ENCODE measurements at places on chromosomes 11 and 22. TPM values are rescaled to one million over a fixed set of nuclear protein-coding genes. Genes with fewer than 3 reads are reported as not detected.
A peak's percentile ranks its signal among the peaks of the same experiment; 100 is the strongest.

GRCh38 chr11:76008474-76008873 is 193.5 kb downstream of the UVRAG start:
- H3K4me3 ChIP-seq: no peak overlapping the region
- H3K27me3 ChIP-seq: no peaks in the 10 kb centered on the region
- H3K27ac ChIP-seq: no peak overlapping the region
- H3K4me1 ChIP-seq: no peaks in the 10 kb centered on the region
- DNase-seq: no peak

- H3K4me3 ChIP-seq: no peak overlapping the region
- no peaks in the 10 kb centered on the region for H3K4me1 ChIP-seq
- peaks cover 14% of the 10 kb centered on the region for H3K27me3 ChIP-seq
- no peak overlapping the region for H3K27ac ChIP-seq
These were observed 27.5 kb downstream of the SAA4 start for GRCh38 chr11:18209058-18209457.

DNA sequence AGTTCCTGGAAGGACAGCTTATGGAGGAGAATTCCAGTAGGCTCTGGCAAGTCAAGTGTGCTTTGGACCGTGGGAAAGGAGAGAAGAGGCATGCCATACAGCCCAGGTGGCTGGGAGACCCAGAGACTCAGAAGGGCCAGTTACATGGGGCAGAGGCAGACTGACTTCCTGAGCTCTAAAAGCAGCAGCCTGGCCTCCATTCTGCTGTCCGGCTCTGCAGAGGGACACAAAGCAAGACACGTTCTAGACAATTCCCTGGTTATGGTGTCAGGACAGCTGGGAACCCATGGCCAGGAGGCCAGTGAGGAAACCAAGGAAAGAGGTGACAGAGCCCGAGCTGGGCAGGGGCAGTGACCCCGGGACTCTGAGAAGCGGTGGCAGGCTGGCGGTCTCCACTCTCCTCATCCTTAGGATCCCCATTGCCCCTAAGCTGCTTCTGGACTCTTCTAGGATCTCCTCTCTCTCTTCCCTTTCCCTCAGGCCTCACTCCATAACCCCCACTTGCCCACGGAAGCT is 2.7 kb downstream of the CPT1B start:
- no peak overlapping the region for H3K4me3 ChIP-seq
- no peaks in the 10 kb centered on the region for H3K36me3 ChIP-seq

DNA sequence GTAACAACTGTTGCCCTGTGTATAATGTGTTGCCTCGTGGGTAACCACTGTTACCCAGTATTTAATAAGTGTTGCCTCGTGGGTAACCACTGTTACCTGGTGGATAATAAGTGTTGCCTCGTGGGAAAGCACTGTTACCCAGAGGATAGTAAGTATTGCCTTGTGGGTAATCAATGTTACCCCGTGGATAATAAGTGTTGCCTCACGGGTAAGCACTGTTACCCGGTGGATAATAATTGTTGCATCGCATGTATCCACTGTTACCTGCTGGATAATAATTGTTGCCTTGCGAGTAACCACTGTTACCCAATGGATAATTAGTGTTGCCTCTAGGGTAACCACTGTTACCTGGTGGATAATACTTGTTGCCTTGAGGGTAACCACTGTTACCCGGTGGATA is 17.1 kb upstream of the NXPE4 start:
- H3K4me3 ChIP-seq: no peak overlapping the region
- DNase-seq: no peak
- no peaks in the 10 kb centered on the region for H3K4me1 ChIP-seq
- no peaks in the 10 kb centered on the region for H3K27me3 ChIP-seq
- H3K27ac ChIP-seq: no peak overlapping the region

DNA sequence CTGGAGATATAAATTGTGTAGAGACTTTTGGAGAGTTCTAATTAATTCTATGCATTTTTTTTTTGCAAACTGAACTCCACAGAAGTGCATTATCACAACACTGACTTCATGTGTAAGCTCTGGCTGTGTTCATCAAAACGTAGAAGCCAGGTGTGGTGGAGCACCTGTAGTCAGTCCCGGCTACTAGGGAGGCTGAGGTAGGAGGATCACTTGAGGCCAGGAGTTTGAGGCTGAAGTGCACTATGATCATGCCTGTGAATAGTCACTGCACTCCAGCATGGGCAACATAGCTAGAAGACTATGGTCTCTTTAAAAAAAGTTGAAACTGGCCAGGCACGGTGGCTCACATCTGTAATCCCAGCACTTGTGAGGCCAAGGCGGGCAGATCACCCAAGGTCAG is 20.6 kb downstream of the TCF20 start:
- no peak for DNase-seq
- H3K36me3 ChIP-seq: no peaks in the 10 kb centered on the region
- H3K27me3 ChIP-seq: no peaks in the 10 kb centered on the region
- no peak overlapping the region for H3K4me3 ChIP-seq

GRCh38 chr11:99509863-99510262 is 489.1 kb downstream of the CNTN5 start:
- no peaks in the 10 kb centered on the region for H3K4me1 ChIP-seq
- no peak overlapping the region for H3K4me3 ChIP-seq
- DNase-seq: no peak
- H3K27me3 ChIP-seq: no peaks in the 10 kb centered on the region
- no peaks in the 10 kb centered on the region for H3K36me3 ChIP-seq

DNA sequence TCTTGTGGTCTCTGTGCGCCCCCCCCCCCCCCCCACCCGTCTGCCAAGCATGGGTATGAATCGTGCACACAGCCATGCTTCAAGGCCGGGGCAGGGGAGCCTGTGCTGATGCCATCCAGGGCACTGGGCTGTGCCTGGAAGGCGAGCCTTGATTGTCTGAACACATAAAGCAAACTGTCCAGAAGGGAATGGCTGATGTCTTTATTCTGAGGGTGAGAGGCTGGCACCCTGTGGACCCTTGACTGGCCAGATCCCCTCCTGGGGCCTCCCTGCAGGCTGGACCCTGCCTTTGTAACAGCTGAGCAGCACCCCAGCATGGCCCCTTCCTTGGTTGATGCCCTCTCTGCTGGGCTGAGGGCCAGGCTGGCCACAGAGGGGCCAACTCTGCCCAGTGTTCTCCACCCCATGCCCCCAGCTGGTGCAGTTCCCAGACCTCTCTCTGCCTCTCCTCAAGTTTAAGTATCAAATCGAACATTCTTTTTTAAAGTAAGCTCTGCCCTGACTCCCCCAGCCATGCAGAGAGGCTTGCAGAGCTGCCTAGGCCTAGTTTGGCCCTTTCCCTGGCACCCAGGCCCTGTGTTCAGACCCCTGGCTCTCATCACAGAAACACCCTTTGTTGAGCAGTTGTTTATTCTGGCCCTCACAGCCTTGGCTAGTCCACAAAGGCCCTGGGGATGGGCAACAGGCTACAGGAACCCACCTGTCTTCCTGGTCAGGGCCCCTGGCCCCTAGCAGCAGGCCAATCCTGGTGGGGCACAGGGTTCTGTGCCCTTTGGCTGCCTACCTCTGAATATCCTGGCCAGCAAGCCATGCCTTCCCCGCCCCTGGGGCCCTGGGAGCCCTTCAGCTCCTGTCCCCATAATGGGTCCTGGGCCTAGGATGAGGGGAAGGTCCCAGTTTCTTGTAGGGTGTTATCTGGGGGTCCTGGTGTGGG is 3.9 kb upstream of the RANBP1 start:
- peaks cover 13% of the 10 kb centered on the region for H3K4me1 ChIP-seq
- H3K27ac ChIP-seq: no peak overlapping the region
- H3K4me3 ChIP-seq: no peak overlapping the region
- DNase-seq: no peak
- H3K36me3 ChIP-seq: no peaks in the 10 kb centered on the region
- H3K27me3 ChIP-seq: no peaks in the 10 kb centered on the region

DNA sequence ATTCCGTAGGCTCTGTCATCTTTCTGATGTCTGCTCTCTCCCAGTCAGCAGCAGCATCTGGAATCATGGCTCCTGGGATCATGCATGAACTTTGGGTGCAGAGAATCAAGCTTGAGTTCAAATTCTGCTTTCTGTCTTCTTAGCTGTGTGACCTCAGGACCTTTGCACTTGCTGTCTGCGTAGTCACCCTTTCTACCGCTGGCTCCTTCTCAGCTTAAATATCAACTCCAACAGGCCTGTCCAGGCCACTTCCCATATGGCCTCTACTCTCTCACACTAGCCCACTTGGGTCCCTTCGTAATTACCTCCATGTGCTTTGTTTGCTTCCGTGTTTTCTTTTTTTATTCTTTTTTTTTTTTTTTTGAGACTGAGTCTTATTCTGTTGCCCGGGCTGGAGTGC is 4.6 kb upstream of the GGA1 start:
- H3K27me3 ChIP-seq: no peaks in the 10 kb centered on the region
- no peak for DNase-seq
- H3K4me1 ChIP-seq: peaks cover 26% of the 10 kb centered on the region

GRCh38 chr11:43582024-43582862 is 98.3 kb upstream of the HSD17B12 start:
- H3K4me3 ChIP-seq: no peak overlapping the region
- no peak overlapping the region for H3K27ac ChIP-seq
- H3K36me3 ChIP-seq: no peaks in the 10 kb centered on the region
- peaks cover 35% of the 10 kb centered on the region for H3K4me1 ChIP-seq
- H3K27me3 ChIP-seq: peaks cover 94% of the 10 kb centered on the region
- DNase-seq: no peak

DNA sequence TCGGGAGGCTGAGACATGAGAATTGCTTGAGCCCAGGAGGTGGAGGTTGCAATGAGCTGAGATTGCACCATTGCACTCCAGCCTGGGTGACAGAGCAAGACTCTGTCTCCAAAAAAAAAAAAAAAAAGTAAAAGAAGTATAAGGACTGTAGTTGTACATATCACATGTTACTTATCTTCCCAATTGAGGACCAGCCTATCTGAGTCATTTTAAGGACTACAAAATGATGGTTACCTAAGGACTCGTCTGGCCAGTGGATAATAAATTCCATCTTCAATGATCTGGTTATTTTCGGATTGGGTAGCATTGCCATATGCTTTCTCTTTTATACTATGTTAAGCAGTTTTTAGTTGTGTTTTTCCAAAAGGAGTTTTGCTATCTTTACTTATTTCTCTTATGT is 55.3 kb downstream of the PPFIA1 start:
- H3K4me1 ChIP-seq: peaks cover 21% of the 10 kb centered on the region
- H3K27ac ChIP-seq: peak overlapping the region; percentile 64
- no peak for DNase-seq
- peaks cover 15% of the 10 kb centered on the region for H3K36me3 ChIP-seq
- H3K4me3 ChIP-seq: no peak overlapping the region
- H3K27me3 ChIP-seq: no peaks in the 10 kb centered on the region

GRCh38 chr11:1505480-1505879 is 18.9 kb upstream of the MOB2 start:
- no peaks in the 10 kb centered on the region for H3K27me3 ChIP-seq
- H3K4me1 ChIP-seq: peaks cover 27% of the 10 kb centered on the region
- no peak overlapping the region for H3K4me3 ChIP-seq

DNA sequence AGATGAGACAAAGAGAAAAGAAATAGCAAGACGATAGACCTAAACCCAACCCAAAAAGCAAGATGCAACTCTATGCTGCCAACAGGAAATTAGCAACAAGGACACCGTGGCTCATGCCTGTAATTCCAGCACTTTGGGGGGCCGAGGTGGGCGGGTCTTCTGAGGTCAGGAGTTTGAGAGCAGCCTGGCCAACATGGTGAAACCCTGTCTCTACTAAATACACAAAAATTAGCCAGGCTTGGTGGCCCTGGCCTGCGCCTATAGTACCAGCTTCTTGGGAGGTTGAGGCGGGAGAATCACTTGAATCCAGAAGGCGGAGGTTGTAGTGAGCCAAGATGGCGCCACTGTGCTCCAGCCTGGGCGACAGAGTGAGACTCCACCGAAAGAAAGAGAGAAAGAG is 24.3 kb upstream of the IL10RA start:
- H3K36me3 ChIP-seq: no peaks in the 10 kb centered on the region
- DNase-seq: no peak
- H3K27me3 ChIP-seq: no peaks in the 10 kb centered on the region
- no peaks in the 10 kb centered on the region for H3K4me1 ChIP-seq
- H3K27ac ChIP-seq: no peak overlapping the region
- H3K4me3 ChIP-seq: no peak overlapping the region

DNA sequence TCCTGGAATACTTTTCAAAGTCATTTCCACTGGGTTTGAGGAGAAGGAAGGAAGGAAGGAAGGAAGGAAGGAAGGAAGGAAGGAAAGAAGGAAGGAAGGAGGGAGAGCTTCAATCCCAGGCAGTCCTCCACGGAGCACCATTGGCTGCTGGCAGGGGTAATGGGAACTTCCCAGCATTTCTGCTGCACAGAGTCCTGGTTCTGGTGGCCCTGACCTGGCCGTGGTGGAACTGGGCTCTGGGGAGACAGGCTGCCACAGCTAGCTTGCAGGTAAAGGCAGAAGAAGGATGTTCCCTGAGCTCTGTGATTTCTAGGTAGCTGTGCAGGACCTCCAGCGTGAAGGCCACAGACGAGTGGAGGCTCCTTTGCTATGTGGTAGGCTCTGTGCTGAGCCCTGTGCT is 10.6 kb downstream of the PKNOX2 start:
- H3K36me3 ChIP-seq: no peaks in the 10 kb centered on the region
- no peak for DNase-seq
- peaks cover 5% of the 10 kb centered on the region for H3K27me3 ChIP-seq
- H3K4me3 ChIP-seq: no peak overlapping the region

The OR2AT4 gene
- not detected for total RNA-seq

The CFAP300 gene
- 0.79 TPM for total RNA-seq

The ARHGAP8 gene
- total RNA-seq: 31.8 TPM

The DDTL gene
- 1.8 TPM for total RNA-seq

The KRTAP5-5 gene
- total RNA-seq: not detected

The PACSIN3 gene
- total RNA-seq: 7.1 TPM

The RTN4R gene
- 22.8 TPM for total RNA-seq

The CCDC116 gene
- 15.7 TPM for total RNA-seq

All from transverse colon (tissue), 4 donors.